Inflammatory macrophage treated with lipopolysaccharide for 1 hour (primary cell): ENCODE measurements at places on chromosomes 11 and 22.

DNA sequence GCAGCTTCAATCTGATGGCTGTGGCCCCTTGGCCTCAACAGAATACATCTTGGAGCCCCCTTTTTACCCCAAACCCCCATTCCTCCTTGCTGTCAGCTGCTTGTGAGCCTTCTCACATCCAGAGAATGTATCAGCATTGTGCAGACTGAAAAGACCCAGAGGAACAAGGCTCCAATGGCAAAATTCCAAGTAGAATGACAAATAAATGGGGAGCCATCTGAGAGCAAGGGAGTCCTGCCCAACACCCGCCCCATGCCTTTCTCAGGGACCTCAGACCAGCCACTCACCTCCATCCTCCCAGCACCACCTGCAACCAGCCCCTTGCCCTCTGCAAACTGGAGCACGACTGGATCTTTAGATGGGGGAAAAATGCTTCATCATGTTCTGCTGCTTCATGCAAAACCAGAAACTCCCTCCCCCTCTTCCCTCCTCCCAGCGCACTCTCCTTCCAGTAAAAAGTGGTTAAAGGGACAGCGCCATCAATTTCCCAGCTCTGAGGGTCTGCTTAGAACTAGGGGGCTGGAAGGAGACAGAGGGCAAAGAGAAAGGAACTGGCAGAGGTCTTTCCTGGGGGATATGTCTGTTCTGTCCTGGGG is 2.2 kb upstream of the NEFH start:
- DNase-seq, result no peak

GRCh38 chr22:26579331-26579886 is 10.5 kb downstream of the TPST2 start:
- peak; percentile 47 for DNase-seq

GRCh38 chr11:19727246-19727645 is 14.6 kb downstream of the NAV2 start:
- peak; percentile 91 for DNase-seq

GRCh38 chr22:25518000-25518663 is 46.3 kb upstream of the GRK3 start:
- no peak for DNase-seq

- no peak for DNase-seq
Observed at GRCh38 chr22:27833803-27834202, 32.2 kb upstream of the MN1 start.

DNA sequence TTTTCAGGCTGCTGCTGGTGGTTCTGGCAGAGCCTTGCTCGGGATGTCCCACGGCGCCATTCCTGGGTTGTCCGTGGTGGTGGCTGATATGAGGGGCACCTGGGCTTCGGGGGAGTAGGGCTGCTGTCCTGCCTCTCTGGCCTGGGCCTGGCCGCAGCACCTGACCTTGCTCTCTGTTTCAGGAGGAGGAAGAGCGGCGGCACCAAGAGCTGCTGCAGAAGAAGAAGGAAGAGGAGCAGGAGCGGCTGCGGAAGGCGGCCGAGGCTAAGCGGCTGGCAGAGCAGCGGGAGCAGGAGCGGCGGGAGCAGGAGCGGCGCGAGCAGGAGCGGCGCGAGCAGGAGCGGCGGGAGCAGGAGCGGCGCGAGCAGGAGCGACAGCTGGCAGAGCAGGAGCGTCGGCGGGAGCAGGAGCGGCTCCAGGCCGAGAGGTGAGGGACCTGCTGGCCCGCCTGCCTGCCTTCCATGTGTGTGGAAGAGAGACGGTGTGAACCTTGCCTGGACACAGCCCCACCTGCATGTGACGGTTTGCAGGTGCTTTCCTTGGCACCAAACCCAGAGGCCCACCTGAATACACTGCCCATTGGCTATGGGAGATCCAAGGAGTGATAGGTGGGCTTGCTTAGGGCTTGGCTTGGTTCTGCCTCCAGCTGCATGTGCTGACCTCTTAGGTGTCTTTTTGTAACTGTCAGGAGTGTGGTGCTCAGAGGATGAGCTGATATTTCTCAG is 22.8 kb downstream of the INCENP start:
- no peak for DNase-seq

DNA sequence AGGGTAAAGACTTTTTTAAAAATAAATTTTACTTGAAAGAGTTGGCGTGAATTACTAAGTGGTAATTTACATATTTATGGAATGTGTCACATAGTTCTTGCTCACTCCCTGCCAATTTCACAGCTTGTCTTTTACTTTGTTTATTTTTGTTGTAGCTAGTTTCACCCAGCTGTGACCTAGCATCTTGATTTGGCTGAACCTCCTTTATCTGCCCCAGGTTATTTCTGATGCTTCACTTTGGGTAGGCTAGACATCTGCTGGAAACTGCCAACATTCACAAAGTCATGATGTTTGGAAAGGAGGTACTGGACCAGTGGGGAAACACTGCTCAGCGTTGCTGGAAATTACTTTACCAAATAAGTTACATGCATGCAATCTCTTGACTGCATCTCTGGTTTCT is 1676.0 kb upstream of the RAG2 start:
- no peak for DNase-seq

- no peak for DNase-seq
Observed at GRCh38 chr11:117166491-117166890, 12.1 kb upstream of the SIDT2 start.

GRCh38 chr11:109828387-109828786 is 264.8 kb upstream of the ZC3H12C start:
- DNase-seq, result no peak

- no peak for DNase-seq
Observed at GRCh38 chr22:40325315-40325714, 21.0 kb upstream of the ADSL start.

GRCh38 chr11:76574406-76574805 is 96.1 kb downstream of the LRRC32 start:
- no peak for DNase-seq

DNA sequence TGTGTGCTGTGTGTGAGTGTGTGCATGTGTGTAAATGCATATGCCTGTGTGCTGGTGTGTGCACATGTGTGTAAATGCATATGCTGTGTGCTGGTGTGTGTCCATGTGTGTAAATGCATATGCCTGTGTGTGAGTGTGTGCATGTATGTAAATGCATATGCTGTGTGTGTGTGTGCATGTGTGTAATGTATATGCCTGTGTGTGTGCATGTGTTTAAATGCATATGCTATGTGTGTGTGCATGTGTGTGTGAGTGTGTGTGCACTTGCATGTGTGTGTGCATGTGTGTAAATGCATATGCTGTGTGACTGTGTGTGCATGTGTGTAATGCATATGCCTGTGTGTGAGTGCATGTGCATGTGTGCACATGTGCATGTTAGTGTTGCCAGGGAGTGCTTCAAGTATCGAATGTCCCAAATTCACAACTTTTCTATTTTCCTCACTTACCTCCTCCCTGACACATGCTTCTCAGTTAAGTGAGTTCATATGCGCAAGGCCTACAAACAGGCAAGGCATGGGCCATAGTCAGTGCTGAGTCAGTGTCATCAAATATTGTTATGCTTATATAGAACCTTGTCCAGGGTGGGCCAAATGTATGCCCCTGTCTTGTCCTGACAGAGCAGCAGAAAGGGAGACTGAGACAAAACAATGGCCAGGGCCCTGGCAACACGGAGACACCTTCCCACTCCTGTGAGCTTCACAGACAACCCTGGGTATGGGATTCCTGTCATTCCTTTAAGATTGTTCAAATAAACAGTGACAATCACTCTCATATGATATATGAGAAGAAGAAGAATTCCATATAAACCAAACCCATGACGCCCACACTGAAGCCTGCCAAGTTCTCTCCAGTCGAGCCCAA is 38.6 kb downstream of the GGTLC2 start:
- DNase-seq, result no peak
